ENCODE measurements at places on chromosomes 7 and 10. TPM values are rescaled to one million over a fixed set of nuclear protein-coding genes. Genes with fewer than 3 reads are reported as not detected.

DLX5 gene
- total RNA-seq = not detected

UTF1 gene
- not detected for total RNA-seq

SLC29A4 gene
- total RNA-seq = 1.3 TPM

DTX2 gene
- 3.1 TPM for total RNA-seq

BICC1 gene
- 92.6 TPM for total RNA-seq

SEMA4G gene
- total RNA-seq = 0.38 TPM

GNAI1 gene
- total RNA-seq = 56.9 TPM

NCAPG2 gene
- 35.9 TPM for total RNA-seq

MOGAT3 gene
- not detected for total RNA-seq

OR2A12 gene
- total RNA-seq = not detected

C10orf67 gene
- 0.19 TPM for total RNA-seq

EIF5AL1 gene
- 0.28 TPM for total RNA-seq

NEUROD6 gene
- not detected for total RNA-seq

STRIP2 gene
- 5.2 TPM for total RNA-seq

CFAP58 gene
- total RNA-seq = 1.1 TPM

CPA2 gene
- total RNA-seq = not detected

CDC123 gene
- total RNA-seq = 123 TPM

RBM33 gene
- total RNA-seq = 17.4 TPM

SMKR1 gene
- total RNA-seq = not detected

TRIM73 gene
- total RNA-seq = 0.19 TPM

NUTM2E gene
- total RNA-seq = under 0.01 TPM

CYP3A7 gene
- total RNA-seq = not detected

ADAM8 gene
- total RNA-seq = 0.85 TPM

ADCYAP1R1 gene
- total RNA-seq = 0.19 TPM

FAM24A gene
- total RNA-seq = not detected

PRLHR gene
- total RNA-seq = not detected

SLC35G1 gene
- 4.6 TPM for total RNA-seq

GAD2 gene
- total RNA-seq = not detected

TMEM139 gene
- not detected for total RNA-seq

GPR15LG gene
- not detected for total RNA-seq

ITPRID1 gene
- total RNA-seq = not detected

COBL gene
- total RNA-seq = not detected

KAZALD1 gene
- total RNA-seq = 22.4 TPM

FGL2 gene
- total RNA-seq = 3.1 TPM

SLC4A2 gene
- total RNA-seq = 91.4 TPM

CHAT gene
- not detected for total RNA-seq

VPS37D gene
- 2.3 TPM for total RNA-seq

CYP2C9 gene
- total RNA-seq = not detected

TLX1 gene
- not detected for total RNA-seq
